ENCODE measurements at places on chromosomes 12 and 14.

DNA sequence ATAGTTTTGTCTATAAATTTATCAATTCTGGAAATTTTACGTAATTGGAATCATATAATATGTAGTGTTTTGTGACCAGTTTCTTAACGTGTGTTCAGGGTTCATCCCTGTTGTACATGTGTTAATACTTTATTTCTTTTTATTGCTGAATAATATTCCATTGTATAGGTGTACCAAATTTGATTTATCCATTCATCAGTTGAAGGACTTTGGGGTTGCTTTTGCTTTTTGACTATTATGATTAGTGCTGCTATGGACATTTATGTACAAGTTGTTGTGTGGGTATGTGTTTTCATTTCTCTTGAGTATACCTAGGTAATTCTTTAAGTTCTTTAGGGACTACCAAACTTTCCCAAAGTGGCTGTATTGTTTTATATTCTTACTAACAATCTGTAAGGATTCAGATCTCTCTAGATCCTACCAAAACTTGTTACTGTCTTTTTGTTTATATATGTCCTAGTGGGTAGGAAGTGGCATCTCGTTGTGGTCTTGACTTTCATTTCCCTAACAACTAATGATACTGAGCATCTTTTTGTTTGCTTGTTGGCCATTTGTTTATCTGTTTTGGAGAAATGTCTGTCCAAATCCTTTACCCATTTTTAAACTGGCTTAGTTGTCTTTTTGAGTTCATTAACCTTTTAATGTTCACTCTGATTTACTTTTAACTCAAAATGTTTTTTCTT, 14.9 kb downstream of the VRK1 start:
- no peak for DNase-seq

DNA sequence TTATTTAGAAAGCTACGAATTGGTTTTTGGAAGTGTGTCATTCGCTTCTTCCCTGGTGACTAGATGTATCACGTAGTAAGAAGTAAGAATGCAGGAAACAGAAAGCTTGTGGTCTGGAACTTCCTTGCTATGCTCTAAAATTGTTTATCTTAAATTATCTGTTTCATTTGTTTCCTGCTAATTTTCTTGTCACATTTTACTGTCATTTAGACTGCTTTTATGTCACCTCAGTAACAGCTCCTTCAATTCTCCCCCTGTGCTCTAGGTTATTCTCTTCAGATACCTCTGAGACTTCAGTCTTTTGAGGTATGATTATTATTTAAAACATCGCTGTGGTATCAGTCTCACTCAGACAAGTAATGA, 699 bp upstream of the CD69 start:
- no peak for DNase-seq

DNA sequence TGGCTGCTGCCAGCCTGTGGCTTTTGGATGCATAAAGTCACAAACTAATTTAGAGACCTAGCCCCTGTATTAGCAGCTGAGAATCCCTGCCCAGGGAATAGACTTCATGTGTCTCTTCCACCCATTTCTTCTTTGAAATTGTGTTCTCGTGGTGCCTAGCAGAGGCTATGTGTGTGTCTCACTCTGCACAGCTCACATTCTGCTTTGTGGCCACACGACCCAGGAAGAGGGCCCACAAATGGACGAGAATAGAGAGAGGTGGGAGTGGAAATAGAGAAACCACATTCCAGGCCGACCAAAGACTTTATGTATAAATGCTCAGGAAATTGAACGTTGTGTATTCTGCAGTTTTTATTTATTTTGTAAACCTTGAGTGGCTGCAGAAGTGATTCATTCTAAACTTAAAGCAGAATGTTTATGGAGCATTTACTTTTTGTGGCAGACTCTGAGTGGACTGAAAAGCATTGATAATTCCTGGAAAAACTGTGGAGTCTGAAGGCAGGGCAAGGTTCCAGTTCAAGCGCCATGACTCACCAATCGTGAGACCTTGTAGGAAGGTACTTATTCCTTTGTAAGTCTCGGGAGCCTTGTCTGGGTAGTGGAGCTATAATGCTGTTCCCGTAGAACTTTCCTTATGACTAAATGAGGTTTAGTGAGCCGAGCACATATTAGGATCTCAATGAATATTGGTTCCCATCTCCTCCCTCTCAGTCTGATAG, 9.1 kb downstream of the B4GALNT3 start:
- DNase-seq, result no peak

- DNase-seq, result no peak
Observed at GRCh38 chr12:7837366-7837765, 35.3 kb downstream of the SLC2A14 start.

- DNase-seq, result no peak
Observed at GRCh38 chr14:101707068-101707842, 54.3 kb upstream of the PPP2R5C start.

- no peak for DNase-seq
Observed at GRCh38 chr14:60332869-60333268, 83.8 kb downstream of the PPM1A start.

- no peak for DNase-seq
Observed at GRCh38 chr12:124323771-124324530, 29.1 kb downstream of the RFLNA start.

- DNase-seq, result no peak
Observed at GRCh38 chr12:30630979-30631285, 64.7 kb downstream of the IPO8 start.

GRCh38 chr14:93648440-93649168, 139.7 kb downstream of the PRIMA1 start:
- no peak for DNase-seq
